T-cell (primary cell): ENCODE measurements at places on chromosomes 2 and 18.

DNA sequence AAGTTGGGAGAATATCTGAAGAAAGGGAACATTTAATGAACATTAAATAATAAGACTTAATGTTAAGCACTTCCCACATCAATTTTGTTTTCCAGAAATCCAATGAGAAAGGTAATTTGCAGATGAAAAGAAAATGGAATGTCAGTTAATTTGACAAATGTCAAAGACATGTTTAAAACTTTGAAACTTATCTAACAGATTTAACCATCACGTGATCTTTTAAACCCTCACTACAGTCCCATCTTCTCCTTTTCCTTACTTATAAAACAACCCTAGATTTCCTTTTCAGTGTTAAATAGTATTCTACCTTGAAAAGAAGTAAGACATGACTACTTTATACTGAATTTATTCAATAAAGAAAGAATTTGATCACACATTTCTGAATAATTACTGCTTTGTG lies 288.5 kb downstream of the NRXN1 start:
- DNase-seq = no peak

GRCh38 chr18:56042915-56043536 lies 455.0 kb upstream of the TCF4 start:
- no peak for DNase-seq

DNA sequence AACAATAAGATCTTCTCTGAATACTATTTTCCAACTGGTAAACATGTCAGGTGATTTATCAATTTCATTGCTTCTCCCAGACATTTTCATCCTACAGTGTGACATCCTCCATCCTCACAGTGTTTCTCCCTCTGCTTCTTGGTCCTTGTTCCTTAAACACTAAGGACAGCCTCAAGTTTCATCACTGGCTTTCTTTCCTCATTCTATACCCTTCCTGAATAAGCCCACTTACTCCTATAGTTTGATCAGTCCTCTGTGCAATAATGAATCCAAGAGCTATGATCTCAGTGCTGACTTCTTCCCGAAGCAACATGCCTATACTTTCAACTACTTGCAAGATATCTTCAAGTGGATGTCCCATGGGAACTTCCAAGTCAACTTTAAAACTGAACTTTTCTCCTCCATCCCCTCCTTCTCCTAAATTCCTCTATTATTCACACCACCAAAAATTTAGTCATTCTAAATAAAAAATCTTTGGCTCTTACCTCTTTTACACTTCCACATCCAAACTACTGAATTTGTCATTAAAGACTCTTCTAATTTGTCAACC lies 87.6 kb downstream of the FAM228A start:
- no peak for DNase-seq

DNA sequence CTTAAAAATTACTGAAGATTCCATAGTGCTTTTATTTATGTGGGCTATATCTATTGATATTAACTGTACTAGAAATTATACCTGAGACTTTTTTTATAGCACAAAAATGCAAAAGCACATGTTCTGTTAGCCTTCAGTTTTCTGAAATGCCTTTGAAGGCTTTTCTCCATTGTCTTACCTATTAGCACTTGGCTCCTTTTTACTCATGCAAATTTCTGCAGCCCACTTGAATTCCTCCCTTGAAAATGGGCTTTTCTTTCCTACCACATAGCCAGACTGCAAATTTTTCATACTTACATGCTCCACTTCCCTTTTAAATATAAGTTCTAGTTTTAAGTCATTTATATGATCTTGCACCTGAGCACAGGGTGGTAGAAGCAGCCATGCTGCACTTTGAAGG lies 453.0 kb upstream of the TRIB2 start:
- no peak for DNase-seq
